ENCODE measurements at places on chromosomes 4 and X. TPM values are rescaled to one million over a fixed set of nuclear protein-coding genes. Genes with fewer than 3 reads are reported as not detected.

MAGEA11 gene
- total RNA-seq = not detected

PRR32 gene
- not detected for total RNA-seq

CD38 gene
- 14.3 TPM for total RNA-seq

IL3RA gene
- 23.7 TPM for total RNA-seq

MORF4L2 gene
- 177 TPM for total RNA-seq

SCML2 gene
- 0.96 TPM for total RNA-seq

ZBTB33 gene
- total RNA-seq = 15.3 TPM

FGA gene
- not detected for total RNA-seq

EPHA5 gene
- total RNA-seq = not detected

ZNF711 gene
- total RNA-seq = 0.36 TPM

SFRP2 gene
- total RNA-seq = not detected

CENPVL1 gene
- not detected for total RNA-seq

TMEM154 gene
- total RNA-seq = 21.3 TPM

ZMAT1 gene
- 26.6 TPM for total RNA-seq
